ENCODE measurements at places on chromosomes 3 and 15.
A peak's percentile ranks its signal among the peaks of the same experiment; 100 is the strongest.

DNA sequence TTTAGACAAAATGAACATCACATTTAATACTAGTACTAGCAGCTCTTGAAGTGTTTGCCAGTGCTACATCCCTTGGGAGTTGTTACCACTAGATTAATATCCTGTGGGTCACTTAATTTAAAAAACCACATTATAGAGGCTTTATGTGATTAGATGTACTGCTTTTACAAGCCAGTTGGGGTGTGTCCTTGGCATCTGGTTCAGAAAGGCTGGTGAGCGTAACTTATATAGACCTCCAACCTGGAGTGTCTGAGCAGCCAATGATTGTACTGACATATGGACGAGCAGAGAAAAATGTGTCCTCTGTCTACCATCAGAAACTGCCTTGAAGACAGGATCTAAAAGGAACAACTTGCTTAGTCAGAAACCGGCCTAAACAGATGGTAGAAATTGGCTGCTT is 306.2 kb upstream of the ATP11B start:
- no peak for DNase-seq

DNA sequence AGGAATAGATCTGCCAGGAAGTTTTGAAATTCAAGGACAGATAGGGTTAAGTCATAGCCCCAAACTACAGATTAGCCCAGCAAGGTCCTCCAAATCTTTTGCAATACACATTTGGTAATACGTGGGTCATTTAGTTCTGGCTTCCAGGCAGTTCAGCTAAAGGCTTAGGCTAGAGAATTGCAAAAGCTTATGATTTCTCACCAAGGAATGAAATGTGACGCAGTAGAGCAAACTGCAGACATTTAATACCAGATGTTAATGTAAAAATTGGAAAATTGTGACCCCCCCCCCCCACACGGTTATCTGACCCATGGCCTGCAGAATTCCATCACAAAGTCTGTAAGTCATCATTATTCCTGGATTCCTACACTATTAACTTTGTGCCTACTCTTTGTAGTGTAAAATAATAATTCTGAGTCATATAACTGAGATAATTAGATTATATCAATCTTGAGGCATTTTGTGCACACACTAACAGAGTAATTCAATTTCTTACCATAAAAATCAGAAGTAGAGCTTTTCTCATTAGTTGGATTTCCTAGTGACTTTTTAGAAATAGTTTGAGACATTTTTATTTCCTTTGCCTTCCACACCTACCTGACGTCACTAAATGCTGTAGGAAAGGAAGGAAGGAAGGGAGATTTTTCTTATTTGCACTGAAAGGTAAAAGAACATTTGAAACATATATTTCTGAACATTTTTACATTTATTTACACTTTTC is 235.2 kb downstream of the DTWD1 start:
- no peak for DNase-seq

DNA sequence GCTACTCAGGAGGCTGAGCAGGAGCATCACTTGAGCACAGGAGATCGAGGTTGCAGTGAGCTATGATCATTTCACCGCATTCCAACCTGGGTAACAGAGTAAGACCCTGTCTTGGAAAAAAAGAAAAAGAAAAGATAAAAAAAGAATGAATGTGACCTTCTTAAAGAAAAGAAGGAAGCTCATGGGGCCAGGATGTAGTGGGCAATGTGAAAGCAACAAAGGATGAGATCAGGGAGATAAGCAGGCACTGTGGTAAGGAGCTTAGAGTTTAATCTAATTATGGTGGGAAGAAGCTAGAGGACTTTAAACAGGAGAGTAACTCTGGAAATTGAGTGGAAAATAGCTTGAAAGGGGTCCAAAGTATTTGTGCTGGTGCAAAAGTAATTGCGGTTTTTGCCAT is 231.6 kb upstream of the UBE2E2 start:
- no peak for DNase-seq

DNA sequence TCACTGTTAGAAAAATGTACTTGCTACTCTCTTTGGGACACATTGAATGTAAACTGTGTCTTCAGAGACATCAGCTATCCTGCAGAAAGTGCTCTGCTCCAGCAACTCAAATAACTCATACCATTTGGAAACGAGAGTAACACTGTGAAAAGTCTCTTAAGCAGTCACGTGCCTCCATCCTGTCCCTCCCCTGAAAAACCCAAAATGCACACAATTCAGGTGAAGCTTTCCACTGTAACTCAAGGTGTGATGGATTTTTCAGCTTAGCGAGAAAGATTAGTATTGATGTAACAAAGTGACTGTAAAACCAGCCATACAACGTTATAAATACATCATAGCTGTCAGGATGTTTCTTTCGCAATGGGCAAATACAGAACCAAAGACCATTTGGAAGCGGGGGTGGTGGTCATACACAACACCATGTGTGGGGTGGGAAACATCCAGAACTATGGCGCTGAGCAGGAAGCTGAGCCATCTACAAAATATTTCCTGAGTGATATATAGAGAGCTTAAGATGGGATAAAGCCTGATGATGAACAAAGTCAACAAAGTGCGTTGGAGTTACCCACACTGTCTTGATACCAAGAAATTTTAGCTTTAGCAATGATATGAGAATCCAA is 332.3 kb downstream of the FOXP1 start:
- no peak for DNase-seq

DNA sequence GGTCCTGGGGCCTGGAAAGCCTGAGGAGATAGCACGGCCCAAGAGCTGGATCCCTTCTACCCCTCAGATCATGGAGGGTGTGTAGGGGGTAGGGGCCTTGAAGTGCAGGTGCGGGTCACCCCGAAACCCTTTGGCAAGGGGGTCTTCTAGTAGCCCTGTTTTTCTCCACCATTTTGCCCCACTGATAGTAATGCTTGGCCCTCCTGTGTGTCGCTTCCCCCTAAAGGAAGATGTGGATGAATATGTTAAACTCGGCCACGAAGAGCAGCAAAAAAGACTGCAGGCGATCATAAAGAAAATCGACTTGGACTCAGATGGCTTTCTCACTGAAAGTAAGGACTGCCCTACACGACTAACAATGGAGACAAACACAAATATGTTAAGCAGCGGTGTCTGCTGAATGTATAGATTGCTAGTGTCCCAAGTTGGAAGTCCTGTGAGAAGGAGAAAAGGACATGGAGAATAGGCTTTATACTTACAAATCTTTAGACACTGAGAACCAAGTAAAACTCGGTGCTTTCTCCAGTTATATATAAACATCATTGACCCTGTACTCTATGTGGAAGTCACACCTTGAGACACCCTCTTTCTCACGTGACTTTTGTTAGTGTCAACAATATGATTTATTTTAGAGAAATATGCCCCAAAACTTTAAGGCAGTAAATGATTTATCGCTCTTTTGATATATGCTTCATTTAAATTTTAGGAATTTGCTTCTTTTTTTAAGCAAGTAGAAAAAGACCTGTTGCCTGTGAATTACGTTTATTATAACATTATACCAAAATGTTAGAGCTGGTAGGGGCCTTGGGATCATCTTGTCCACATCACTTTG is 802 bp downstream of the RCN2 start:
- no peak for DNase-seq

DNA sequence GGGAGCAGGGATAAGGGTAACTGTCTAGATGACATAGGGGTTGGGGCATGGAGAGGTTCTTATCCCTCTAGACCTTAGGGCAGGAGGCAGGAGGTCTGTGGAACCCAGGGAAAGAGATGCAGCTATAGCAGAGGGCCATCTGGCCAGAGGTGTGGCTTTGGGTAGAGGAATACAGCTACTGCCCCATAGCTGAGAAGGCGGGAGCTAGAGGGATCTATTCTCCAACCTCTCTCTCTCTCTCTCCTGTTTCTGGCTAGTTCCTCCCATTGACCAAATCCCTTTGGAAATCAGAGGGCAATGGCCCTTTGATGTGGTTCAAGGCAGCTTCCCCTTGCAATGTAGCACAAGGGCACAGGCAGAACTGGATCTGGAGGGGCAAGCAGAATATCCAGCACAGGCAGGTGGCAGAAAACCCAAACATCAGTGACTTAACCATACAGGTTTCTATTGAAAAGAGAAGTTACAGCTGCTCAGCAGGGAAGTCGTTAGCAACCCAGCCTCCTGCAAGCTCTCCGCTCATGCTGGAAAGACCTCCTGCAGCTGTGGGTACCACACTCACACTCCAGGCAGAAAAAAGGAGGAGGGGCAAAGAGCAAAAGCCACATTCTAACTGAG is 22.3 kb upstream of the LMOD3 start:
- peak; percentile 71 for DNase-seq

DNA sequence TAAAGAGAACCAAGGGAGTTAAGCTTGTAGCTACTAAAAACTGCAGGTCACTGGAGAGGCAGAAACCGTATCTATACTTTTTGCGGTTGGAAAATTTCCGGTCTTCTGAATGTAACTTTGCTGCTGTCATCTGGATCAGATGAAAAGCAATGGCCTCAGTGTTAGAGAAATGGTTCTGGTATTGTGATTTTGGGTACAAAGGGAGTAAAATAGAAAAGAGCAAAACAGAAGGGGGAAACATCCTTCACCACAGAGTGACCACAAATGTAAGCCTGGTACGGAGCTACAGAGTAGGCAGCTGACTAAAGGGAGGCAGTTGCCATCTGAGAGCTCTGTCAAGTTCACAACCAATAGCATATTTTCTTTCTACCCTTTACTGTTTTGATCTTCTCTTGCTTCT is 5.6 kb downstream of the CD96 start:
- no peak for DNase-seq

GRCh38 chr3:108462899-108463298 is 47.5 kb downstream of the MYH15 start:
- DNase-seq = no peak

GRCh38 chr3:104846270-104846669 is 520.4 kb upstream of the ALCAM start:
- DNase-seq = no peak

DNA sequence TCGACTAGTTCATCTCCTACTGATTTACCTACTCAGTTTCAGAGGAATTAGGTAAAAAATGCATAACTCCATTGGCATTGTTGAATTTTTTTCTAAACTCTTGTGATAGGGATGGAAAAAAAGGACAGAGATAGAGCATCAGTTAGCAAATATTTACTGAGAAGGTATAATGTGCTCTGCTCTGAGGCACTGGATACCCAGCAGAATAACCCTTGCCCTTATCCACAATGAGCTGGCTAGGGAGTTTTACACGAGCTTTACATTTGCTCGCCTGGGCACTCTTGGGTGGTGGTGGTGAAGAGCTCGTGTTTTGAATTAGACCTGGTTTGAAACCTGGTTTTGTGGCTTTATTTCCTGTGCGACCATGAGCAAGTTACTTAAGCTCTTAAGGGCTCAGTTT is 149.6 kb downstream of the RORA start:
- DNase-seq = no peak

DNA sequence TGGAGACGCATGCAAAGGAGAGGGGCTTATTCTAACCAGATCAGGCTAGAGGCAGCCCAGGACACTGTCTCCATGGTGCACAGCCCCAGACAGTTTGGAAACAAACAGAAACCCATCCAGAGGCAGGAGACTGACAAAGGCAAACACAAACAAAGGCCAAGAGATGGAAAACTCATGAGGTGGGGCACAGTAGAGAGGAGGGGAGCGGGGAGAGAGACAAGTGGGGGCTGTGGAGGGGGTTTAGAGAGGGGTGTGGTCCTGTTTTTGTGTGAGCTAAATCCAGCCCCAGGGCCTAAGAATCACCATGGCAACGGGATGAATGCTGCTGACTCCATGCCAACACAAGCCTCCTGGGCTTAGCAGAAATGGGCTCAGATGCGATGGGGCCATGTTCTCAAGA is 32.3 kb downstream of the PARP16 start:
- no peak for DNase-seq

GRCh38 chr3:121619691-121620090 is 26.5 kb downstream of the FBXO40 start:
- no peak for DNase-seq

GRCh38 chr3:179956416-179956830 is 80.3 kb downstream of the PEX5L start:
- no peak for DNase-seq

GRCh38 chr3:39191773-39192172 is 622 bp downstream of the XIRP1 start:
- DNase-seq = no peak

DNA sequence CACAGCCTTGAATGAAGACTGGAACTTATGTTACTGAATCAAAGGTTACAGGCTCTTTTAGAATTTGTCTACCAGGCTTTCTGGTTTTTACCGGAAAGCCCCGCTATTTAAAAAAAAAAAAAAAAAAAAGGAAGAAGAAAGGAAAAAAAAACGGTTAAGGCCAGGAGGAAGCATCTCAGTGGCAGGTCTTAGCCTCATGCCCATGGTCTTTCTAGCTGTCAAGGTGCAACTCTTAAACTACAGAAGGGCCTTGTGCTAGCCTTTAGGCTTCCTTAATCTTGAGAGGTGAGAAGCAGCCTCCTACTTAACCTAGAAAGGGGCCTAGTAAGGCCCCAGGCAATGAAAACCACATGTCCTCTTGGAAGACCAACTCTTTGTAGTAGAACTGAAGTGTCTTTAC is 77.5 kb downstream of the TBC1D5 start:
- no peak for DNase-seq

DNA sequence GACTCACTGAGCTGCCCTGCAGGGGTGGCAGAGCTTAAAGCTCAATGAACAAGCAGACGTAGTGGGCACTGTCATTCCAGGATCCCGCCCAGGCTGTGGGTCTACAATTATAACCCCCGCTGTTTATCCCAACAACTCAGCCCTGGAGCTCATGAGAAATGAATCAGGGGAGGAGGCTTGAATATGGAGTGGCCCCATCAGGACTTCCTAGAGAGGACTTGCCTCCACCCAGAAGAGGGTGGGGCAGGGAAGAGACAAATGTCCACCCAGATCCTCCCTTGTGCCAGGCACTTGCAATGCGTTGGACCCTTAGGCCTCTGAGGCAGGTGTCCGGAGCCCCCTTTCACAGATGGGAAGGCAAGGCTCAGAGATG is 33.0 kb downstream of the SLC6A20 start:
- no peak for DNase-seq

DNA sequence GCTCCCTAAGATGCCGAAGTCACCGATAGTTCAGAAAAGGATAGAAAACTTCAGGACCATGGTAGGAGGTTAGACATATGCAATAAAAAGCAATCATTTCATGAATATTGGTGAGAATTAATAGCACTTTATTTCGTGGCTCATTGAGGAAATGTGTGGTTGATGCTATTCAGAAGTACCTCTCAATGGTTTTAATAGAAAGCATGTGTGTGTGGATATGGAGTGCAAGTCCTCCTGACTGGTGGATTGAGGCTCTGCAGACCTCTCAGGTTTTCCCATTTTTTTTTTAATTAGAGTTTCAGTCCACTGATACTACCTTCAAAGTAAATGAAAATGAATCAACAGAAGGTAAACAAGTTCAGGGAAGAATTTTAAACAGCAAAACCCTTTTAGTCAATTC is 384.3 kb upstream of the RARB start:
- no peak for DNase-seq

DNA sequence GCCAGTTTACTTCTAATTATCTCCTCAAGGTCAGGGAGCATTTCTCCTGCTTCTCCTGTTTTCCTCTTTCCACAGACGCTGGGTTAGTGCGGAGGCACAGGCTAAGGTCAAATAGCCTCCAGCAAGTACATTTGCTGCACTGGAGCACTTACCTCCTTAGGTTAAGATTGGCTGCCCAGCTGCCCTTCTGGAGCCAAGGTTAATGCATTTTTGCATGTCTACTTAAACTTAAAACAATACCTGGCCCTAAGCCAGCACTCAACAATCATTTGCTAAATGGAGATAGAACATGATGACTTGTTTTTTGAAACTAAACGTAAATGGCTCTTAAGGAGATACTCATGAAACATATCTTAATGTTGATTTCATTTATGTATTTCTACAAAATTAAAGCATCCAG is 83.5 kb downstream of the SSR3 start:
- DNase-seq = no peak

GRCh38 chr3:65793495-65794200 is 245.1 kb downstream of the MAGI1 start:
- DNase-seq = no peak

All from H9 (cell line).